ENCODE measurements at places on chromosomes 12 and 14. TPM values are rescaled to one million over a fixed set of nuclear protein-coding genes. Genes with fewer than 3 reads are reported as not detected.

DNA sequence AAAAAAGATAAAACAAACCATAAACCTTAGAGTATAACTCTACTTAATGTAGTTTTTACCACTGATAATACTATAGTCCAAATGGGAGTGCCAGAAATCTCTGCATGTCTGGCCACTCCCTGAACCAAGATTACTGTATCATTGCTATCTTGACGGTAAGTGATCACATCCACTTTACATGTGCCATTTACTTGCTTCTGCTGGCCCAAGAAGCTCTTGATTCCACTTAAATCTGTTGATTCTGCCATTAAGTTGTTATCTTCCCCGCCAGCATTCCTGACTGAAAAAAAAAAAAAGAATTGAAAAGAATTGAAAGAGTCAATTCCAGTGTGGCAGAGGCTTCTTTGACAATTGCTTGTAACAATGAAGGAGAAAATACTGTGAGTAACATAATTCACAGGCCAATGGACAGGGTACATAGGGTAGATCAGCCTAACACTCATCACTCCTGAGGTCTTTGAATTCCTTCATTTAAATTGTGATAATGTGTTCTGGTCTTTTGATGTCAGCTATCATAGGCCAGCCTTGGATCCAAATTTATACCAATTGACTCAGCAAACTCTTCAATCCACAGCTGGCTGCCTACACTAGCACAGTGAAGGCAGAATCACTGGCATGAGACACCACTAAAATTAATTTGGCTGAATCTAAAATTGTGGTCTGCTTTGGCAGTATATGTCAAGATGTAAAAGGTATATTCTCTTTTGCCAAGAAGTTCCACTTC lies 665.2 kb upstream of the FLRT2 start:
- no peak for DNase-seq

GRCh38 chr14:93133464-93133863 lies 17.7 kb upstream of the ITPK1 start:
- no peak for DNase-seq

GRCh38 chr14:101834800-101835547 lies 73.5 kb downstream of the PPP2R5C start:
- peak; percentile 61 for DNase-seq

- DNase-seq, result peak; percentile 92
Observed at GRCh38 chr14:90375934-90376333, 20.9 kb upstream of the CALM1 start.

DNA sequence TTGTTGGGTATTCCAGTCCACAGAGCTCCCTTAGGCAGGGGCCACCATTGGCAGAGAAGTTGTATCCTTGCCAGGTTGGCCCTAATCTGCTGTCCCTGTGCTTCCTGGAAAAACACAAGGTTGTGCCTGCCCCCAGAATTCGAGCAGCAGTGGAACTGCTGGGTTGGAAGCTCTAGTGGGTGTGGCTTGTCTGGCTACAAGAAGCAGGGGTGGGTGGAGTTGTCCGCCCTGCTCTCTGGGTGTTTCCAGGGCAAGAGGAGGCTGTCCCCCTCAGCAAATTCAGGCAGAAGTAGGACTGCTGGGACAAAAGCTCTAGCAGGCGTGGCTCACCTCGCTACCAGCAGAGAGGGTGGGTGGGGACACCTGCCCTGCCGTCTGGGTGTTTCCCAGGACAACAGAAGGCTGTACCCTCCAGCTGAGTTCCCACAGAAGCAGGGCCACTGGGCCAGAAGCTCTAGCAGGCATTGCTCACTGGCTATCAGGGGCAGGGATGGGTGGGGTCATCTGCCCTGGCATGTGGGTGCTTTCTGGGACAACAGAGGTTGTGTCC lies 72.8 kb upstream of the NPAS3 start:
- no peak for DNase-seq

- DNase-seq, result no peak
Observed at GRCh38 chr14:38696925-38697324, 406.1 kb downstream of the SEC23A start.

SLC6A15 gene
- 2.8 TPM for total RNA-seq

CHST11 gene
- 20.6 TPM for total RNA-seq

LGR5 gene
- 0.05 TPM for total RNA-seq

KRT6C gene
- total RNA-seq, result not detected
